Endothelial cell of umbilical vein (primary cell): ENCODE measurements at places on chromosomes 16 and 17. TPM values are rescaled to one million over a fixed set of nuclear protein-coding genes. Genes with fewer than 3 reads are reported as not detected.

DNA sequence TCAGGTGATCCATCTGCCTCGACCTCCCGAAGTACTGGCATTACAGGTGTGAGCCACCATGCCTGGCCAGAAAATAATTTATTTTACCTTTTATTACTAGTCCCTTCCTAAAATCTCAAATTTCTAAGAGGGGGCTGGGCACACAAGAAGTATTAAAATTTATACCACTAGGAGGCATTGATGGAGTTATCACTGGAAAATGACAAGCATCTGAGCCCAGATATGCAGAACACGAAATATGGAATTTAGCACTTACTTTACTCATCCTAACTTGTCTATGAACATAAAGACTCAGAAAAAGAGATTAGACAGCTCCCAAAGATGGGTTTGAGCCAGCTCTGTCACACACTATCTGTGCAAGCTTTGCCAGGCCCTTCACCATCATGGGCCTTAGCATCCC lies 46.4 kb downstream of the STAT5A start:
- no peak for DNase-seq

DNA sequence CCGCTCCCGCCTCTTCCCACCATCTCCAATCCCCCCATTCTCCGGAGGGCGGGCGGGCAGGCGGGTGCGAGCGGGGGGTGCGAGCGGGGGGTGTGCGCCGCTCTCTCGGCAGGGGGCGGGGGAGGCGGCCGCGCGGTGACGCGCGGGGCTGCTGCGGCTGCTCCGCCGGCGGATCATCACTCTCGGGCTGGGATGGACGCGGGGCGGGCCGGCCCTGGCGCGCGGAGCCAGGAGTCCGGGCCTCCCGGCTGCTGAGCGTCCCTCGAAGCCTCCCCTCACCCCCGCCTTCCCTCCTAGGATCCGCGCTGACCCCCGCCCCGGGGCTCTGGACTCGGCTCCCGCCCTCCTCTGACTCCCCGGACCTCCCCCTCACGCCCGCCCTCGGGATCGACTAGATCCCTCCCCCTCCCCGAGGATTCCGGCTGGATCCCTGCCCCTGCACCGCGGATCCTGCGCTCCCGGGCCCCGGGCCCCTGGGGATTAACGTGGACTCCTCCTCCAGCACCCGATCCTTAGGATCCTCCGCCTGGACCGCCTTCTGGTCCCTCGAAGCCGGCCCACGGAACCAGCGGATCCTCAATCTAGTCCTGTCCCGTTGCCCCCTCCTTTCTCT lies 946 bp upstream of the TMEM256 start:
- peak; percentile 41 for DNase-seq

GRCh38 chr17:31417051-31417792 lies 25.7 kb downstream of the RAB11FIP4 start:
- no peak for DNase-seq

- DNase-seq = no peak
These were observed 83.8 kb upstream of the ERCC4 start for GRCh38 chr16:13835935-13836730.

DNA sequence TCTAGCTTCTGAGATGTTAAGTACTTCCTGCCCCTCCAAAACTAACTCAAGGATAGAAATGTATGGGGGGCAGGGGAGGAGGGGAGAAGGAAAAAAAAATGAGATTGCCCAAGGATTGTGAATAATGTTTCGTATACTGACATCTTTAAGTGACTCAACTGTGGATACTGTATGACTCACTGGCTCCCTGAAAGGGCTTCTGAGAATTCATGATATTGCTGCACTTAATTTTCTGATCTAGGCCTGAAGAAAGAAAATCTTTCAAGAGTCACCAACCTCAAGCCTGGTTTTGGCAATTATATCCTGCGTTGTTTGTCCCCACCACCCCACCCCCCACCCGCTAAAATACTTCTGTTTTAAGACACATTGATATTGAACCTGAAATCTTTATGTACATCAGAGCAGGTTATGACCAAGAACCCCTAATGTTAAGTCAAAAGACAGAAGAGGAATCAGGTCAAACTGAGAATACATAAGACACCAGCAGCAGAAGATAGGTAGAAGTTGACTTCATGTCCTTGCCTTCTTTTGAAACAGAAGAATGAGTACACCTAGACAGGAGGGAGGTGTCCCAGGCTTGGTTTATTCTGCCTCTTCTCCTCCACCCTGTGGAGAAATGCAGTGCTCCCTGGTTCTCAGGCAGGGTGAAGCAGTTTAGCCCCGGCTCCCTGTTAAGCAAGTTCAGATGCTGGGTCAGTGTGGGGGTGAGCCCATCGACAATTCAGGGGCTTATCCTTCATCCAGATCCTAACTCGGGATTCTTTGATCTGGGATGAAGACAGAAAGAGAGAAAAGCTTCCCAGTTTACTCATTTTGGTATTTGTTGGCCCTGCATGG lies 3.3 kb upstream of the FBXL20 start:
- peak; percentile 24 for DNase-seq

GRCh38 chr16:67668495-67669157 lies 2.0 kb downstream of the C16orf86 start:
- no peak for DNase-seq

DNA sequence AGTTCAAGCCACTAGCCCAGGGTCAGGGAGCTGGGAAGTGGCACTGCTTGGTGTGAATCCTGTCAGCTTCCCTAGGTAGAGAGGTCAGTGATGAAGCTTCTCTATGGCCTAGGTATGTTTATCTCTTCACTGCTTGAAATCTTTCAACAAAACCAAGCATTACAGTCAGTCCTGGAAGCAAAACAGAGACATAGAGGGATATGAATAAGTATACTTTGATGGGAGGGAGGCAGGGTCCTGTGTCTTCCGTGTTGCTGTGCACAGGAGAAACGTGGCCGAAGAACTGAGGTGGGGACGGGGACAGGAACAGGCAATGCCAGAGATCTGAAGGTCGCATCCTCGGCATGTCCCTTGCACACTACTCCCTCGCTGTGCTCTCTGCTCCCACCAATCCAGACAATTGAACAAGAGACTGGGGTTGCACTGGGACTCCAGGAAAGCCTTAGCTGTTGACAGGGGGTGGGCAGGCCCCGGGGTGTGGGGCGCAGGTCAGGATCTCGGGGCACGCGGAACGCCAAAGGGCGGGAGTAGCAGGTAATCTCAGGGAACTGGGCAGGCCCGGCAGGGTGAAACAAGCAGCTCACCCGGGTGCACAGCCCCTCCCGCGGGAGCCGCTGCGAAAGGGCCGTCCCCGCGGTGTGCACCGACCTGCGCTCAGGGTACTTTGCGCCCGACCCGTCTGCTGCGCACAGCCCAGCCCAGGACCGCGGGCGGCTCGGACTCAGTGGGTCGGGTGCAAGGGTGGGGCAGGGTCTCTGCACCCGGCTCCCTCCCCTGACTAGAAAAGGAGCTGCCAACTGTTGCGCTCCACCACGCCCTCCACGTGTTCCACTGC lies at the start of gene MT1H:
TSS of gene MT1H (plus strand) at position 810 of the 835 bp plus-strand sequence. CDS start 71 bp downstream, outside the sequence.
- DNase-seq = no peak

DNA sequence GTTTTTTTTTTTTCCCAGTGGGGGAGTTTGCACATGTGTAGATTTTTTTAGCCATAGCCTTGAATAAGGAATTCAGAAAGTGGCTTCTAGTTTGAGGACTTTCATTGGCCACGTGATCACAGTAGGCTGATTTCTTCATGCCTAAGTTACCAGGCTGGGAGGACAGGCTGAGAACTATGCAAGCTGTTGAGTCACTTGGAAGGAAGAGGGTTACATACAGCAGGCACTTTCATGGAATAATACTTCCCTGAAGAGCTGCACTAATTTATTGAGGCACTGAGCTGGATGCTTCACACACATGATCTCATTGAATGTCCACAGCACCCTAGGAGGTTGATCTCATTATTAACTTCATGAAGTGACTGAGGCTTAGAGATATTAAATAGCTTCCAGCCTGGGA lies 22.8 kb downstream of the PRKCB start:
- DNase-seq = no peak

DNA sequence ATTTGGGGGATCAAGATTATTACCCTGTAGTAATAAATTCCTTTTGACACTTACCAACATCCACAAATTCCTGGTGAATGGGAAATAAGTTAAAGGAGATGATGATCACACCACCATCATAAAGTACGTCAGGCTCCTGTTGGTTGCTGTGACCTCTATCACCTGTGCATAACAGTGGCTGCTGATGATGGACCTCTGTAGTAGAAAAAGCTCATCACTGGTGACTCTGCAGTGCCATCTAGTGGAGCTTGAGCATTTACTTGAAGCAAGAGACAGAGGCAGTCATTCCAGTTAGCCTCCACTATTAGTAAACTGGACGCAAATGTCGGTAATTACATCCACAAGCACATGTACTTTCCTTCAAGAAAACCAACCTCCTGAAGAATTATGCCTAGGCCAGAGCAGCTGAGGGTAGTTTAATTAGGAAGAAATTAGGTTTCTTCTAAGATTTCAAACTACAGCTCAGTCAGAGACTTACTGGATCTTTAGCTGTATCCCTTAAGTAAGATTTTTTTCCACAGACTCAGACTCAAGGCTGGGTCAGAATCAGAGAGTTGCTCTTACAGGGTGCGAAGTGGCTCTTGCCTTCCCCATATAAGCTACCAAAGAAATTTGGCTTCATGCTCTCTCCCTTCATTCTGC lies 39.3 kb downstream of the CYB561 start:
- peak; percentile 87 for DNase-seq

- DNase-seq = no peak
These were observed 250.4 kb downstream of the MRTFB start for GRCh38 chr16:14321542-14321941.

GRCh38 chr17:40727447-40728231 lies 24.1 kb upstream of the KRT24 start:
- DNase-seq = no peak

DNA sequence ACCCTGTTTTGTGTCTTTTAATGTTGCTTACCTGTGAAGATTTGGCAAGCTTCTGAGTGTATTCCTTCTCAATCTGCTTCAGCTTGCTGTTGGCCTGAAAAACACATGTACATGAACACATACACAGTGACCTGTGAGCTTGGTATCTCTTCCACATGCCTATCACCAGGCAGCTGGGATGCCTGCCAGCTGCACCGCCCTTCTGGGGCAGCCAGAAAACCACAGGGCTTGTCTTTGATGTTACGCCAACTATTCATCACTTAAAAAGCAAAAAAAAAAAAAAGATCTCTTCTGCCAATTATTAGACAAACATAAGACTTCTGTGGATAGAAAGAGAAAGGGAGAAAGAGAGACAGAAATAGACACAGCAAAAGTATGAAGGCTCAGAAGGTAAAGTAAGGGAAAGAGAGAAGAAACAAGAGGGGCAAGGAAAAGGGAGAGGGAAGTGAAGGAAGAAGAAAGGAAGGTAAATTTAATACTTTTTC lies 189.2 kb upstream of the AXIN2 start:
- peak; percentile 62 for DNase-seq

DNA sequence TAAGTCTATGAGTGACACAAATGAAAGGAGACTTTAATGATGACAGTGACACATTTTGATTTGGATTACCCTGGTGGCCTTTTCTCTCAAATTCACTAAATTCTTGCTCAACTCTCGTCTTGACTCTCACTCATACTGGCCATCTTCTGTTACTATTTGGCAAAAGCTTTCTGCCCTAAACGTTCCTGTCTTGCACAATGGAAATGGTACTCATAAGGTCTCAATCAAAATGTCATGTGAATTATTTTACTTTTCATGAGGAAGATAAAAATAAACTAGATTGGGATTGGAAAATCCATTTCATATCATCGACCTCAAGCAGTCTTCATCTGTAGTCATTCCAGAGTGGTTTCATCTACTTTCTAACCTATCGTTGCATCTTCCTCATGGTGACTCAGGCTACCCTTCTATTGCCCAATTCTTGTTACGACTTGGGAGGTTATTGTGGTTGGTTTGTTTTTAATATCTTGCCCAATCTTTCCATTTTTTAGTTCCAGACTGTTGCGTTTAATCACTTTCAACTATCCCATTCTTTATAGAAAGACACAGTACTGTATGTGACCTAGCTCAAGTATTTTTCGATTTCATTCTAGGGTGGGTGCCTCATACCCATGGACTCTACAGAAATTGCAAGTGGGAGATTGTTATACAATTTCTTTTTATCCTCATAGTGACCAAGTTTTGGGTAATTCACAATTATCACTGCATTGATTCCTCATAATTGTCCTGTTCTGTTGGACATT lies 317.2 kb upstream of the KCNJ16 start:
- DNase-seq = no peak

The ZNF48 gene
- 15.1 and 15.3 TPM in 2 replicates for total RNA-seq
